Right ventricle myocardium inferior (tissue), 1 donor: ENCODE measurements at places on chromosomes 5 and 9. TPM values are rescaled to one million over a fixed set of nuclear protein-coding genes. Genes with fewer than 3 reads are reported as not detected.

GRCh38 chr5:98791001-98791519 is 17.6 kb downstream of the RGMB start:
- DNase-seq, result no peak

HAND1 gene
- total RNA-seq, result 29.8 TPM

- no peak for DNase-seq
Observed at GRCh38 chr5:119357808-119358529, 2.1 kb downstream of the TNFAIP8 start.

DNA sequence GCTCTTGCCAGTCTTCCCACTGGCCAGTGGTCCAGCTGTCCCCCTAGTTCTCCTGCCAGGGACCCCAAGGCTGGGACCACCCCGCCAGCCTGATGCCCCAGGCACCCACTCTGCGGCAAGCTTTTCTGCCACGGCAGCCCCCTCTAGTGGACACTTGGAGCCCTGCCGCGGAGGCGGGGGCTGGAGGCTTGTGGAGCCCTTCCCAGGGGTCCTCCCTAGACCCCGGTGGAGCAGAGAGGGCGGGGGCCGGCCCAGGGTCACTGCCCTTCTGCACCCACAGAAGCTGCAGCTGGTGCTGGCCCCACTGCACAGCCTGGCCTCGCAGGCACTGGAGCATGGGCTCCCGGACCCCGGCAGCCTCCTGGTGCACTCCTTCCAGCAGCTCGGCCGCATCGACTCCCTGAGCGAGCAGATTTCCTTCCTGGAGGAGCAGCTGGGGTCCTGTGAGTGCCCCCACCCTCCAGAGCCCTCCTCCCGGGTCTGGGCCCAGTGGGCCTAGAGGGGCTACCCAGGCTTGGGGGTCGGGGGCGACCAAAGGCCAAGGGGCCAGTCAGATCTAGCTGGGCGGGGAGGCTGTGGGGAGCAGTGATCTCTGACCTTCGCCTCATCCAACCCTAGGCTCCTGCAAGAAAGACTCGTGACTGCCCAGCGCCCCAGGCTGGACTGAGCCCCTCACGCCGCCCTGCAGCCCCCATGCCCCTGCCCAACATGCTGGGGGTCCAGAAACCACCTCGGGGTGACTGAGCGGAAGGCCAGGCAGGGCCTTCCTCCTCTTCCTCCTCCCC is 9.1 kb downstream of the EGFL7 start:
- no peak for DNase-seq

DNA sequence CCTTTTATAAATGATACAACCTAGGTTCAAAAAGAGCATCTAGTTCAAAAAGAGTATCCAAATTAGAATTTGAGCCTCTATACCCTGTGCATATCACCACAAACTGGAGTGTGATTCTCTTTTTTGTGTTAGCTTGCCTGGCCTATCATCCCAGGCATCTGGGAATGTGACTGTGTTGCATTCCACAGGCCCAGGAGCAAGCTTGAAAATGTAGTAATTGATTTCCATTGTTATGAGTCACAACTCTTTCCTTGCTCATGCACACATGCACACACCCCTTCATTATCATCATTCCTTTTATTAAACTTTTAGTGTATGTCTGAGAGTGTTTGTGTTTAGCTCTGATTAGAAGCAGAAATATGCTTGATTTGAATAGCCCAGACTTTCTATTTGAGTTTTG is 75.2 kb downstream of the FCHO2 start:
- DNase-seq, result no peak

DNA sequence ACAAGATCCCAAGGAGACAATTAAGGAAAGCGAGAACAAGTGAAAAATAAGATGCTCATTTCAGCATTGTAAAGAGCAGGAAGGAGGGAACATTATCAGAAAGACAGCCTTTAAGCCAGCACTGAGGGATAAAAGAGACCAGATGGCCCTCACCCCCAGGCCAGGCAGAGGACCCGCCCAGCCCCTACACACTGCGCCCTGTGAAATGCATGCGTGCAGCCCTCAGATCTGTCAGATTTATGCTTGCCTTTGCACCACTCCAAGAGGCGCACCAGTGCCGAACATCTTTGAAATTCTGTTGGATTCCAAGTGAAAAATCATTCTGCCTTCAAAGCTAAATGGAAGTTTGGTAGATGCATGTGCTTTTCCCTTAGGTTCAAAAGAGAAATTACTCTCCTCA is 378.0 kb downstream of the MLLT3 start:
- no peak for DNase-seq

- DNase-seq, result no peak
Observed at GRCh38 chr5:16995372-16995771, 59.3 kb upstream of the MYO10 start.

DNA sequence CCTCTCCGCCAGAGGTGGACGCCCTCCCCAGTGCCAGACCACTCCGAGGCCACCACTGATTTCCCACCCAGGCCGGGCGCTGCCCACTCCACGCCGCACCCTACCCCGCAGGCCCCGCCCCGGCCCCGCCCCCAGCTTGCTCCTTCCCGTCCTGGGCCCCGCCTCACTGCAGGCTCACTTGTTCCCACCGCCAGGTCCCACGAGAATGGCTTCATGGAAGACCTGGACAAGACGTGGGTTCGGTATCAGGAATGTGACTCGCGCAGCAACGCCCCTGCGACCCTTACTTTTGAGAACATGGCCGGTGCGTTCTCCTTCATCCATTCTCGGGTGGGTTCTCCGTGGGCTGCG is 6.5 kb downstream of the LRRC26 start:
- no peak for DNase-seq
